ENCODE measurements at places on chromosomes 16 and 17. TPM values are rescaled to one million over a fixed set of nuclear protein-coding genes. Genes with fewer than 3 reads are reported as not detected.

DNA sequence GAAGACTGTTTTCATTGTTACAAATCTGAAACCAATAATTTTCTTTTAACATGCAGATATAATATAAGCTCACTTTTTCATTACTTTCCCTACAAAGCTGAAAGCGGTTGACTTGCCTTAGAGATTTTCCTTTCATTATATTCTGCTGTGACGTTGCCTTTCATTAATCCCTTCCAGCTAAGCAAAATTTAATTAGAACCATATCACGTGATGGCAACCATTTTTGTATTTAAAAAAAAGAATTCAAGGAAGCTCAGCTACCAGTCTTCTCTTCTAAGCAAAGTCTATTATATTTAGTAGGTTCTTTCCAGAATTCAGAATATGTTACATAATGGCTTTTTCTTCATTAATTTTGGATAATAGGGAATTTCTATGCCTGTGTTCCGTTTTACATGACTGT is 186.5 kb downstream of the PRKCA start:
- H3K4me3 ChIP-seq = no peak overlapping the region
- no peaks in the 10 kb centered on the region for H3K36me3 ChIP-seq
- no peak overlapping the region for H3K27ac ChIP-seq
- DNase-seq = no peak

- no peak overlapping the region for H3K4me3 ChIP-seq
- H3K4me1 ChIP-seq = no peaks in the 10 kb centered on the region
- DNase-seq = no peak
- H3K36me3 ChIP-seq = no peaks in the 10 kb centered on the region
Observed at GRCh38 chr16:85286951-85287814, 174.9 kb upstream of the CIBAR2 start.

GRCh38 chr17:38601539-38602351 is 4.0 kb downstream of the SRCIN1 start:
- H3K4me3 ChIP-seq = no peak overlapping the region
- H3K27ac ChIP-seq = no peak overlapping the region
- H3K4me1 ChIP-seq = peaks cover 17% of the 10 kb centered on the region
- no peaks in the 10 kb centered on the region for H3K36me3 ChIP-seq

Gene QRICH2
- total RNA-seq = 3.1 TPM

DNA sequence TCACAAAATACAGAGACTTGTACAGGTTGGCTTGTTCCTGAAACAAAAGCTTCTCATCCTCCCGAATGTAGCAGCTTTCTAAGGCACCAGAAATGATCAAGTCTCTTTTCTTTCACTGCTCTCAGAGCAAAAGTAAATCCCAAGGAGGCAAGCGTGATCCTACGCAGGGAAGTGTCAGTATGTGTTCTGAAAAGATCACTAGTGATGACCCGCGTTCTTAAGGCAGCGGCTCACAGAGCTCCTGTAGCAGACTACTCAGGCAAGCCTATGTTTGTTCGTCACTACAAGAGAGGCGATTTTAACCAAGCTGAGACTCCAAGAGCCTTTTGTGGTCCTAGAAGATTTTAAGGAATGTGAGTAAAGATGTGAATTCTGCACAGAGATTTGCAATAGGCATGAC is 34.5 kb downstream of the WIPI1 start:
- DNase-seq = no peak
- H3K4me1 ChIP-seq = no peaks in the 10 kb centered on the region
- no peaks in the 10 kb centered on the region for H3K27me3 ChIP-seq
- 0 out of 2 replicates have a peak, but pooled peaks cover 3% of the 10 kb centered on the region for H3K36me3 ChIP-seq
- H3K27ac ChIP-seq = no peak overlapping the region

- no peak overlapping the region for H3K27ac ChIP-seq
- no peaks in the 10 kb centered on the region for H3K4me1 ChIP-seq
- H3K4me3 ChIP-seq = no peak overlapping the region
- H3K36me3 ChIP-seq = no peaks in the 10 kb centered on the region
- no peak for DNase-seq
Observed at GRCh38 chr16:87584271-87584670, 18.0 kb upstream of the JPH3 start.

- H3K27ac ChIP-seq = no peak overlapping the region
Observed at GRCh38 chr16:3439637-3440036, 3.7 kb downstream of the ZNF597 start.

Gene RBFOX1
- total RNA-seq = 1.3 TPM

Gene ZDHHC1
- not detected for total RNA-seq

Gene CDC6
- total RNA-seq = 16.4 TPM

- no peaks in the 10 kb centered on the region for H3K27me3 ChIP-seq
- no peak for DNase-seq
- no peaks in the 10 kb centered on the region for H3K4me1 ChIP-seq
- H3K36me3 ChIP-seq = no peaks in the 10 kb centered on the region
- no peak overlapping the region for H3K27ac ChIP-seq
- H3K4me3 ChIP-seq = no peak overlapping the region
Observed at GRCh38 chr16:55809851-55810250, 23.0 kb downstream of the CES1 start.

- H3K27me3 ChIP-seq = no peaks in the 10 kb centered on the region
- no peak for DNase-seq
- H3K4me1 ChIP-seq = peaks cover 9% of the 10 kb centered on the region
- H3K36me3 ChIP-seq = no peaks in the 10 kb centered on the region
- H3K4me3 ChIP-seq = no peak overlapping the region
- no peak overlapping the region for H3K27ac ChIP-seq
Observed at GRCh38 chr16:76970087-76970744, 220.8 kb upstream of the MON1B start.

Gene RNF157
- not detected for total RNA-seq

DNA sequence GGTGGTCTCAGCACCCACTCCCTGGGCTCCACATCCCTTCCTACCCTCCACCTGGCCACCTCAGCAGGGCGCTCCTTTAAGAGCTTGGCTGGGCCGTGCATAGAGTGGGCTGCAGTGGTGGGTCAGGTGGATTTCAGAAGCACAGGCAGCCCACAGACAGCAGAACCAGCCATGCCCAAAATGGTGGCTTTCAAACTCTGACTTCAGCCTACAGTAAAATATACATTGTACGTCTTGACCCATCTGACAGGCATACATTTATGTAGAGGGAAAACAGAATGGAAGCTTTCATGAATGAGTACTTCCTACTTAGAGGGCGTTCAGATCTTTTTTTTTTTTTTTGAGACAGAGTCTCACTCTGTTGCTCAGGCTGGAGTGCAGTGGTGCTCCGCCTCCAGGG is 26.0 kb upstream of the LASP1NB start:
- no peak overlapping the region for H3K27ac ChIP-seq
- peaks cover 10% of the 10 kb centered on the region for H3K4me1 ChIP-seq
- H3K27me3 ChIP-seq = no peaks in the 10 kb centered on the region
- H3K4me3 ChIP-seq = no peak overlapping the region

DNA sequence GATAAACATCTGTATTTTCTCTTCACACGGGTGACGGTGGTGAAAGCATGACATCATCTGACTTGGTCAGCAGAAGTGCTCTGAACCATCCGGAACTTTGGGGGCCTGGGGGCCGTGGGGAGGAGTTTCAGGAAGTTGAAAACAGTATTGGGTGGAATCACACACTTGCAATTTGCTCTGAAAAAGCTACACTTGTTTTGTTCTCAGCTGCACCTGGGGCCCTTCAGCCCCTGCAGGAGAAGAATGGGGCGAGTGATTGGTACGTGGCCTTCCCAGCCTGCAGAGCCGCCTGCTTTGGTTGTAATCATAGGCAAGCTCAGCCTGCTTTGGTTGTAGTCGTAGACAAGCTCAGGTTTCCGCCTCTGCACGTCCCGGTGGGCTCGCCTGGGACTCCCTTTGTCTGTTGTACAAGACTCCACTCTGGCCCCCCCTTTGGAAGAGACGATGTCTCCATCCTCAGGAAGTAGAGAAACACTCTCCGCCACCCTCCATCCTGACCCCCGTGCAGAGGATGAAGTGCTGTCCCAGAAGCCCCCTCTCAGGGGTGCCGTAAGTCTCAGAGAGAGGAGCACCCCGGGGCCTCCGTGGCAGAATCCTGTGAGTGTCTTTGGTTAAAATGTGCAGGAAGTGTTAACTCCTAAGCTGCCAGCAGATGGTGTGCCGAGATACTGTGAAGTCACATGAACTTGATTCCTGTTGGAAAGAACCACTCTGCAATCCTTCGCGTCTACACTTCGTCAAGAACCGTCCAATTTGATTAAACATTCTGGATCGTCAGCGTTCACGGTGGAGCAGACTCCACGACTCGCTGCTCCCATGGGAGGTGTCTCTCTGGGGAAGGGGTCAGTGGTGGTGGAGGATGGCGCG is 5.4 kb downstream of the BANP start:
- no peaks in the 10 kb centered on the region for H3K27me3 ChIP-seq
- DNase-seq = no peak
- H3K27ac ChIP-seq = no peak overlapping the region
- H3K4me3 ChIP-seq = no peak overlapping the region
- peaks cover 18% of the 10 kb centered on the region for H3K4me1 ChIP-seq

DNA sequence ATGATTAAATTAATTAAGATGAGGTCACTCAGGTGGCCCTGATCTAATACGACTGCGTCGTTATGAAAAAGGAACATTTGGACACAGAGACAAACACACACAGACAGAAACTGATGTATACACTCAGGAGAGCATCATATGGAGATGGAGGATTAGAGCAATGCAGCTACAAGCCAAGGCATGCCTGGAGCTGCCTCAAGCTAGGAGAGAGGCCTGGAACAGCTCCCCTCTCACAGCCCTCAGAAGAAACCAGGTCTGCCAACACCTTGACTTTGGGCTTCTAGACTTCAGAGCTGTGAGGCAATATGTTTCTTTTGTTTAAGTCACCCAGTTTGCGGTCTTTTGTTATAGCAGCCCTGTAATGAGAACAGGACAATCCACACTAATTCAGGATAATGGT is 318.9 kb downstream of the HS3ST3B1 start:
- no peaks in the 10 kb centered on the region for H3K36me3 ChIP-seq
- H3K4me1 ChIP-seq = no peaks in the 10 kb centered on the region
- no peak overlapping the region for H3K4me3 ChIP-seq
- DNase-seq = no peak
- H3K27me3 ChIP-seq = no peaks in the 10 kb centered on the region

Gene GLIS2
- not detected for total RNA-seq

Gene PIGW
- 6.7 TPM for total RNA-seq

GRCh38 chr17:81741049-81741593 is 29.0 kb downstream of the SLC25A10 start:
- H3K36me3 ChIP-seq = no peaks in the 10 kb centered on the region
- no peak for DNase-seq
- no peaks in the 10 kb centered on the region for H3K4me1 ChIP-seq
- no peak overlapping the region for H3K4me3 ChIP-seq
- no peak overlapping the region for H3K27ac ChIP-seq
- no peaks in the 10 kb centered on the region for H3K27me3 ChIP-seq

- H3K36me3 ChIP-seq = no peaks in the 10 kb centered on the region
- no peaks in the 10 kb centered on the region for H3K27me3 ChIP-seq
- H3K4me3 ChIP-seq = no peak overlapping the region
- DNase-seq = no peak
Observed at GRCh38 chr16:54935266-54935968, 4.8 kb downstream of the IRX5 start.

GRCh38 chr17:57949649-57950048 is 5.6 kb downstream of the CUEDC1 start:
- H3K27me3 ChIP-seq = no peaks in the 10 kb centered on the region
- no peak for DNase-seq
- H3K27ac ChIP-seq = no peak overlapping the region
- H3K36me3 ChIP-seq = no peaks in the 10 kb centered on the region
- no peak overlapping the region for H3K4me3 ChIP-seq
- H3K4me1 ChIP-seq = peaks cover 66% of the 10 kb centered on the region

DNA sequence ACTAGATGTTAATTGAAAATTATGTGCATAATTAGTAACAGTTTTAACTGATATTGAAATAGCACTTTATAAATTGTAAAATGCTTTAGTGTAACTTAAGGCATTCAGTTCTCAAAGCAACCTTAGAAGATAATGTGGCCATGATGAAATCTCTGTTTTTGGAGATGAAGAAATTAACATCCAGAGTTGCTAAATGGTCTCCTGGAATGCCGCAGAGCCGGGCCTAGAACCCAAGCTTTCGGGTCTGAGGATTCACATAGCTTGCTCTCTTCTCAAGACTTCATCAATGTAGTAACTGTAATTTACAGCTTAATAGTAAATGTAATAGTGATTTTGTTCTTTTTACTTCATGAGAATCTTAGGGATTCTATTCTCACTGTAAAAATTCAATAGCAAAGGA is 272.3 kb downstream of the HS3ST3A1 start:
- H3K27ac ChIP-seq = no peak overlapping the region
- no peak for DNase-seq
- H3K27me3 ChIP-seq = no peaks in the 10 kb centered on the region
- H3K4me3 ChIP-seq = no peak overlapping the region
- no peaks in the 10 kb centered on the region for H3K4me1 ChIP-seq

DNA sequence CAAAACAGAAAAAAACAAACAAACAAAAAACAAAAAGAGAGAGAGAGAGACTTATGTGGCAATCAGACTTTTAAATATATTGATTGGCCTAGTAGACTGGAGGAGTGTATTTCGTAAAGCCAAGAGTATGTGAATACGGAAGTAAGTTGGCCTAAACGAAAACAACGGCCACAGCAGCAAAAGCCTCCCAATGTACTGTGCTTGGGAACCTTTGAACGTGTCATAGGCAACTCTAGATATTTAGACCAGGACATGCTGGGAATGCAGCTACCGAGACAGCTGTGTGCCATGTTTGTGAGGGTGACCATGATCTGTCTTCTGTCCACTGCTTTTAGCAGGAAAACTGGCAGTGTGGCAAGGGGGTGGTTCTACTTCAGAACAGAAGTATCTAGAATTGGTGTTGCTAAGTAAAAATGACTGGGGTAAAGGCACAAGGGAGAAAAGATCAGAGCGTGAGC is 7.4 kb downstream of the MAF start:
- DNase-seq = no peak
- no peak overlapping the region for H3K27ac ChIP-seq
- H3K4me1 ChIP-seq = no peaks in the 10 kb centered on the region
- no peaks in the 10 kb centered on the region for H3K36me3 ChIP-seq
- H3K4me3 ChIP-seq = no peak overlapping the region

Gene TIMM22
- total RNA-seq = 4.7 TPM

DNA sequence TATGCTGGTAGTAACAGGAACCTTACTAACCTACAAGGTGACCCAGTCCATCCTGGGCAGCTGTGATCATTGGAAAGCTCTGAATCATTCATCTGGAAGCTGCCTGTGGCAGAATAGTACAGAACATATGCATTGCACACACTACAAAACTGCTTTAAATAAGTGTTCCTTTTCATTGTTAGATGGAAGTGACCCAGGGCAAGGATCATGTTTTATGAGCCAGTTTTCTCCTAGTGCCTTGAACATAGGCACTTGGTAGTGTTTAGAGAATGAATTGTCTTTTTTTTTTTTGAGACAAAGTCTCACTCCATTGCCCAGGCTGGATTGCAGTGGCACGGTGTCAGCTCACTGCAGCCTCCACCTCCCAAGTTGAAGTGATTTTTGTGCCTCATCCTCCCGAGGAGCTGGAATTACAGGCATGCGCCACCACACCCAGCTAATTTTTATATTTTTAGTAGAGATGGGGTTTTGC is 55.4 kb downstream of the TENT4B start:
- H3K36me3 ChIP-seq = no peaks in the 10 kb centered on the region
- no peaks in the 10 kb centered on the region for H3K27me3 ChIP-seq
- peak; percentile 31 for DNase-seq
- no peak overlapping the region for H3K4me3 ChIP-seq
- H3K27ac ChIP-seq = no peak overlapping the region
- H3K4me1 ChIP-seq = peaks cover 11% of the 10 kb centered on the region

Gene HSF5
- total RNA-seq = 0.82 TPM

GRCh38 chr16:4215106-4215505 is 26.8 kb downstream of the SRL start:
- DNase-seq = no peak
- H3K27me3 ChIP-seq = no peaks in the 10 kb centered on the region
- H3K27ac ChIP-seq = no peak overlapping the region
- H3K4me1 ChIP-seq = peaks cover 9% of the 10 kb centered on the region
- H3K36me3 ChIP-seq = no peaks in the 10 kb centered on the region
- H3K4me3 ChIP-seq = no peak overlapping the region

All from Karpas-422 (cell line).